ENCODE measurements at places on chromosomes 6 and 20. TPM values are rescaled to one million over a fixed set of nuclear protein-coding genes. Genes with fewer than 3 reads are reported as not detected.

DNA sequence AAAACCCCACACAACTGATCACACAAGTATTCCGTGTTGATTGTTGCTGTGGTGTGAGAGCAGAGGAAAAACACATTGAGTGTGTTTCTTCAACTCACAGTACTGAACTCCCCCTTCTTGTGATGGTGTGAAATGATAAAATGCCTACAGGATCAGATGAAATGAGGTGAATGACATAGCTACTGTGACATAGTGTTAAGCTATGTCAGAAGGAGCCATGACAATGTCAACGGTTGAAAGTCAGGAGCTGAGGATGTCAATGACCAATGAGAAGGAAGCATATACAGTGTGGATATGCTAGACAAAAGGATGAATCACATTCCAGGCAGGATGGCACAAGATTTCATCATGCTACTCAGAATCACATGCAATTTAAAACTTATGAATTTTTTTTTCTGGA, 38.8 kb downstream of the WASF1 start:
- no peak for DNase-seq

DNA sequence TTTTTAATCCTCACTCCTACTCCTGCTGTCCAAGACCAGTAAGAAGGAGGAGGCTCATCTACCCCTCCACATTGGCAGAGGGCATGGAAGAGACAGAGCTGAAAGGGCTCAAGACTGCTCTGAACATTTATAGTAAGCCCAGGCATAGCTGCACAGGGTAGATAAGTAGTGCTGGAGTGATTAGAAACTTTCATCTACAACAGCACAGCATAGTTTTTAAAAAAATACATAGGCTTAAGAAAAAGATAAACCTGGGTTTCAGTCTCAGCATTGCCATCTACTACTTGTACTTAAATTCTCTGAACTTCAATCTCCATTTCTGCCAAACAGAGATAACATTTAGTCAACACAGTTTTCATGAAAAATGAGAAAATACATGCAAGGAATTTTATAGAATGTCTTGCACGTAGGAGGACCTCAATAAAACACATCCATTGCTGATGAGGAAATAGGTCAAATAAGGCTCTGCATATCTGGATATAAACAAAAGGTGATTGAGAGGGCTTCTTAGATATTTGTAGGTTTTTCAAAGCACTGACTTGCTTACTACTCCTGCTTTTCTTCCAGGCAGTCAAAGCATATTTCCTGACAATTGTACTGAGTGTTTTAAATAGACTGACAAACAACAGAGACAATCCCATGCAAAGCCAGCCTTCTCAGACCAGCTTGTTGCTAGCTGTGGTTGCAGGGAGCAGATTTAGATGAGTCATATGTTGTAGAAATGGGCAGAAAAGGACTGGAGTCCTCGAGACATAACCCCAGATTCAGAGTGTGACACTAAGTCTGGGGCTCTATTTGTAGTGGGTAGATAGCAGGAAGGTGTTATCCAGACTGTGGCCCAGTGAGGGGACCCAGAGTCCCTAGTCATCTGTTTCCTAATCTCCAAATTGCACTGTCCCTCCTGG, 107.4 kb upstream of the TAB2 start:
- DNase-seq, result no peak

DNA sequence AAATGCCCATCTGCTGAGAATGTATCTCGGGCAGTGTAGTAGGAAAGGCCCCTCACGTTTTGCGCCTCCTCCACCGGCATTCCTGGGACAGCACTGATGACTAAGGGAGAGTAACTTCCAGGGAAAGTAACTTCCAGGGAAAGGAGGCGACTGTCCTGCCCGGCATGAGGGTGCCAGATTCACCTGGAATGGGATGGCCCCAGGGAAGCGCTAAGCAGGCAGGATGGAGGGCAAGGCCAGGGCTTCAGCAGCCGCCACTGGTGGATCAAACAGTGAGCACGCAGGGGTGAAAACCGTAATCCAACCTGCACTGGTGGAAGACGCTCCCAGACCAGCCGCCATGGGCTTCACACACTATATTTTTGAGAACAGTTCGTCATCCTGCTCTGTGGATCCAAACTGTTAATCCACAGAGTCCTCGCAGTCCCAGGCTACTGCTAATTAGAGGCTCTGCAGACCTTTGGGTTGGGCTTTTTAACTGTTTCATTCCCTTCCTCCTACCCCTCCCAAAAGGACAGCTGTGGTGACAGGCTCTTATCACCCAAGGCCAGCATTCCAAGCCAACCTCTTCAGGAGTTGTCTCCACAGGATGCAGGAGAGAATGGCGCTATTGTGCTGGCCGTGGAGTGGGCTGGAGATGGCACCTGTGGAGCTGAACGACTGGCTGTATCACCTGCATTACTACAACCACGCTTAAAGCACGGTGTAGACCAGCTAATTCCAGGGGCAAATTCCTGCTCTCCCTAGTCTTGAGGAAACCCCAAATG, 178.9 kb downstream of the DLL1 start:
- DNase-seq, result no peak

- no peak for DNase-seq
These were observed 187.5 kb upstream of the FKBP1C start for GRCh38 chr6:63023726-63024125.

GRCh38 chr6:100370265-100370664, 94.5 kb downstream of the SIM1 start:
- no peak for DNase-seq

DNA sequence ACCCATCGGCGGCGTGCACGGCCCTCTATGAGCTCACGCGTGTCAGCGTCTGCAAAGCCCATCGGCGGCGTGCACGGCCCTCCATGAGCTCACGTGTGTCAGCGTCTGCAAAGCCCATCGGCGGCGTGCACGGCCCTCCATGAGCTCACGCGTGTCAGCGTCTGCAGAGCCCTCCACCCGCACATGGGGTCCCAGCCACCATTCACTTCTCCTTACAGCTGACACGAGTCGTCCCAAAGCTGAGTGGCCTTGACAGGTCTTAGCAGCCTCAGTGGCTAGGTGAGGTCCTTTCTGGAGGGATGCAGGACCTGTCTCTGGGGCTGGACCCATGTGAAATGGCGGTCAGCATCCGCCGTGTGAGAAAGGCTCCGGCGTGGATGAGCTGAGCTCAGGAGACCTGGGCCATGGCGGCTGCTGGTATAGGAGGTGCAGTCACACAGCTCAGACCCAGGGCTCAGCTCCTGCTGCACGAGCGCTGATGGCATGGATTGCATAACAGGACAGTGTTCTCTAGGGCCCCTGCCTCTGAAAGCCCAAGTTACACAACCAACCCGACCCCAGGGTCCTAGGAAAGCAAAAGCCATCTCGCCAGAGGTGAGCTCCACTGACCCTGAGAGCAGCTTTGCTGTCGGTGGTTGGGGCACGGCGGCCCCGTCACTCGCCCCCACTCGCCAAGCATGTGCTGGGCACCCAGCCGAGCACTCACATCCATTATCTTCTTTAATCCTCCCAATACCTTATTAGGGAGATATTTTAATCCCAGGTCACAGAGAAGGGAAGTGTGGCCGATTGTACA, 38.9 kb downstream of the DLL1 start:
- no peak for DNase-seq

ENTPD6 gene
- 47.4 TPM for total RNA-seq

BPIFB4 gene
- not detected for total RNA-seq

APOM gene
- total RNA-seq, result 4.3 TPM

WRNIP1 gene
- 36.3 TPM for total RNA-seq

Measured in WTC11 (cell line).